Vein endothelial cell (primary cell): ENCODE measurements at places on chromosomes 2 and 18. TPM values are rescaled to one million over a fixed set of nuclear protein-coding genes. Genes with fewer than 3 reads are reported as not detected.

Gene SDC1
- 3.9 and 5.9 TPM in 2 replicates for total RNA-seq

Gene AUP1
- total RNA-seq, result 96.4 and 116 TPM in 2 replicates

Gene KIF3C
- 19.1 and 23.2 TPM in 2 replicates for total RNA-seq

Gene LDLRAD4
- 7.0 and 10.1 TPM in 2 replicates for total RNA-seq

Gene DNAH6
- under 0.01 TPM in 2 replicates for total RNA-seq

Gene CRYGD
- total RNA-seq, result not detected in 2 replicates

Gene PLEK
- under 0.01 and 0.10 TPM in 2 replicates for total RNA-seq

Gene MEP1B
- total RNA-seq, result not detected in 2 replicates

Gene HOXD13
- not detected in 2 replicates for total RNA-seq

Gene GPR17
- not detected in 2 replicates for total RNA-seq

Gene AQP12A
- not detected in 2 replicates for total RNA-seq

Gene IL36G
- not detected in 2 replicates for total RNA-seq

Gene ANO7
- total RNA-seq, result 1.6 and 1.9 TPM in 2 replicates

Gene SMAD7
- 6.6 and 22.2 TPM in 2 replicates for total RNA-seq

Gene ARHGAP25
- 5.2 and 8.2 TPM in 2 replicates for total RNA-seq

Gene VWA3B
- not detected in 2 replicates for total RNA-seq

Gene LIMS4
- 65.4 and 111 TPM in 2 replicates for total RNA-seq

Gene DNER
- total RNA-seq, result 0.33 and 0.67 TPM in 2 replicates

Gene DYNC1I2
- 118 and 159 TPM in 2 replicates for total RNA-seq

Gene CNDP2
- 52.3 and 69.7 TPM in 2 replicates for total RNA-seq

Gene GEN1
- total RNA-seq, result 10.8 and 25.5 TPM in 2 replicates

Gene PLGLB2
- 1.5 and 2.0 TPM in 2 replicates for total RNA-seq

Gene UGT1A10
- not detected in 2 replicates for total RNA-seq

Gene RFX8
- total RNA-seq, result 0.33 and 0.57 TPM in 2 replicates

Gene POU3F3
- under 0.01 TPM in 1 of 2 replicates, not detected in the other for total RNA-seq

Gene RNF152
- total RNA-seq, result 106 and 123 TPM in 2 replicates

Gene REEP1
- 0.98 and 1.6 TPM in 2 replicates for total RNA-seq
